GM23338 (cell line): ENCODE measurements at places on chromosomes 13 and 19. TPM values are rescaled to one million over a fixed set of nuclear protein-coding genes. Genes with fewer than 3 reads are reported as not detected.

- H3K27me3 ChIP-seq: no peaks in the 10 kb centered on the region
- H3K4me1 ChIP-seq: 0 out of 2 replicates have a peak, but pooled peaks cover 3% of the 10 kb centered on the region
- DNase-seq: no peak
- H3K36me3 ChIP-seq: no peaks in the 10 kb centered on the region
- peak overlapping the region; percentile 43; the same call in 1 of the 2 replicates for H3K4me3 ChIP-seq
Measured at GRCh38 chr19:1132552-1133383, 29.0 kb downstream of the GPX4 start.

- no peaks in the 10 kb centered on the region for H3K36me3 ChIP-seq
- peaks cover 31% of the 10 kb centered on the region for H3K4me1 ChIP-seq
- no peak overlapping the region for H3K27ac ChIP-seq
- H3K27me3 ChIP-seq: no peaks in the 10 kb centered on the region
- DNase-seq: no peak
- H3K4me3 ChIP-seq: no peak overlapping the region
Measured at GRCh38 chr13:24145674-24146073, 14.8 kb upstream of the SPATA13 start.

DNA sequence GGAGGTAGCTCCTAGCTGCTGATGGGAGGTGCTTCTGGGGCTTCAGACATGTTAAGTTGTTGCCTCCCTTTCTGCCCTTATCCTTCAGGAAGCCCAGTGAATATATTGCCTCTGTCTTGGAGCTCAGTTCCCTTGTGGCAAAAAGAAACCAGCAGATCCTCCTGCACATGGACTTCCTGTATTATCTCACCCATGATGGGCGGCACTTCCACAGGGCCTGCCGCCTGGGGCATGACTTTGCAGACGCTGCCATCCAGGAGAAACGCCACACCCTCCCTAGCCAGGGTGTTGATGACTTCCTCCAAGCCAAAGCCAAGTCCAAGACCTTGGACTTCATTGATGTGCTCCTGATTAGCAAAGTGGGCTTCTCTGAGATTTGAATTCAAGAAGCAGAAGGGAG is 6.0 kb upstream of the CYP4F12 start:
- H3K4me3 ChIP-seq: no peak overlapping the region
- H3K4me1 ChIP-seq: no peaks in the 10 kb centered on the region
- H3K27me3 ChIP-seq: no peaks in the 10 kb centered on the region
- H3K36me3 ChIP-seq: peaks cover 7% of the 10 kb centered on the region; the same call in 1 of the 2 replicates
- H3K27ac ChIP-seq: no peak overlapping the region

DNA sequence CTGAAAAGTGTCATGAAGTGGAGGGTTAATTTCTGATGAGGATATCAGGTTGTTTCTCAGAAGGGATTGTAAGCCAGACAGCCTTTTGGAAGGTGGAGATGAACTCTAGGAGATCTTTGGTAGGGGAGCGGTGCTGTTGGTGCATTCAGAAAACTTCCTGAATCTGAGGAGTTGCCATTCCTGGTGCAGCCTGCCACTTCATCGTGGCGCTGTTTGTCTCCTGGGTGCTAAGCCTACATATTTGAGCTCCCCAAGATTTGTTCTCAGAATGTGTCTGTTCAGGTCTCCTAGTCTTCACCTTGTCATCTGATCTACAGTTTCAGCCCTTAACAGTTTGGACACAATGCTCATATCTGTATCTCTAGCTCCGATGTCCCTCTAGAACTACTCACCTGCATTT is 285.6 kb downstream of the MTUS2 start:
- DNase-seq: peak; percentile 64
- H3K4me3 ChIP-seq: no peak overlapping the region
- no peak overlapping the region for H3K27ac ChIP-seq
- no peaks in the 10 kb centered on the region for H3K36me3 ChIP-seq

DNA sequence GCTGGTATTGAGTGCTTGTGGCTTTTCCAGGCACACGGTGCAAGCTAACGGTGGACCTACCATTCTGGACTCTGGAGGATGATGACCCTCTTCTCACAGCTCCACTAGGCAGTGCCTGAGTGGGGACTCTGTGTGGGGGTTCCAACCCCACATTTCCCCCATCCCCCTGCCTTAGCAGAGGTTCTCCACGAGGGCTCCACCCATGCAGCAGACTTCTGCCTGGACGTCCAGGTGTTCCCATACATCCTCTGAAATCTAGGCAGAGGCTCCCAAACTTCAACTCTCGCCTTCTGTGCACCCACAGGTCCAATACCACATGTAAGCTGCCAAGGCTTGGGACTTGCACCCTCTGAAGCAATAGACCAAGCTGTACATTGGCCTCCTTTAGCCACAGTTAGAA is 25.3 kb upstream of the ZSCAN18 start:
- H3K27me3 ChIP-seq: no peaks in the 10 kb centered on the region
- peak; percentile 28 for DNase-seq
- H3K4me1 ChIP-seq: no peaks in the 10 kb centered on the region

GRCh38 chr19:55094456-55095259 is 19.0 kb downstream of the EPS8L1 start:
- peak; percentile 88 for DNase-seq
- peaks cover 14% of the 10 kb centered on the region for H3K4me1 ChIP-seq
- H3K27ac ChIP-seq: no peak overlapping the region
- H3K4me3 ChIP-seq: peak overlapping the region; percentile 21; the same call in 1 of the 2 replicates

The FBL gene
- total RNA-seq: 403 and 426 TPM in 2 replicates

The LSM14A gene
- 148 and 166 TPM in 2 replicates for total RNA-seq

The TECR gene
- 104 and 107 TPM in 2 replicates for total RNA-seq

The ZGLP1 gene
- total RNA-seq: 1.5 and 4.7 TPM in 2 replicates
